Activated CD4-positive, CD25-positive, alpha-beta regulatory T cell treated with anti-CD3 and anti-CD28 coated beads, Interleukin-2, amount 50 U/mL, for 16 hours (primary cell): ENCODE measurements at places on chromosomes 11 and 22.

DNA sequence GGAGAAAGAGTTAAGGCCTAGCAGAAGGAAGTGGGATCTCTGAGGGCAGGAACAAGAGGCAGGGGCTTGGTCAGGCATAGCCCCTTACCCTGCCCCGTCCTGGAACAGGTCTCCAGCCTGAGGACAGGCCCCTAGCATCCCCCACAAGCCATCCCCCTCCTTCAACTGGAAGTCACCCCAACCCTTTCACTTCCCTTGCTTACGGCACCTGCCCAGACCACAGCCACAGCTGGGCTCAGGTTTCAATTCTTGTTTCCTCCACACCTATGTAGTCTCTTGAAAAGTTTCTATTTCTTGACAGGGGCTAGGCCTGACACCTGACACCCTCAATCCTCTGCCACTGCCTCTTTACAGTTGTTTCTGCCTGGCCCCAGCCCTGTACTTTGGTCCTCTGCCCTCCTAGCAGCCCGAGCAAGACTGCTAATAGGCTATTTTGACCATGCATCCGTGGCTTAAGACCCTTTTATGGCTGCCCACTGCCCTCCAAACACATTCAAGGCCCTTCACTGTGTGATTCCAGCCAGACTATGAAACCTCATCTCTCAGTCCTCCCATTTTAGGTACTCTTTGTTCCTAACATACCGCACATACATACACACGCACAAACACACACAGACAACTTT, 10.9 kb upstream of the FCHSD2 start:
- no peak for DNase-seq

DNA sequence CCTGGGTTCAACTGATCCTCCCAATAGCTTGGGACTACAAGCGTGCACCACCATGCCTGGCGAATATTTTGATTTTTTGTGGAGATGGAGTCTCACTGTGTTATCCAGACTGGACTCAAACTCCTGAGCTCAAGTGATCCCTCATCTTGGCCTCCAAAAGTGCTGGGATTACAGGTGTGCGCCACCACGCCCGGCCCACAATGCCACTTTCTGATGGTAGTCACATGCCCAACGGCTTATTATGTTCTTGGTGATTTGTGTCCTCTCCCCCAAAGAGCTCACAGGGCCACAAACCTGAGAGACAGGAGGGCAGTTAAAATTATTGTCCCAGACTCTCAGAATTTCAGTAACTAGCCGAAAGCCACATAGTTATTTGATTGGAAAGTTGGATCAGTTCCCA, 9.6 kb downstream of the GRIK4 start:
- no peak for DNase-seq

DNA sequence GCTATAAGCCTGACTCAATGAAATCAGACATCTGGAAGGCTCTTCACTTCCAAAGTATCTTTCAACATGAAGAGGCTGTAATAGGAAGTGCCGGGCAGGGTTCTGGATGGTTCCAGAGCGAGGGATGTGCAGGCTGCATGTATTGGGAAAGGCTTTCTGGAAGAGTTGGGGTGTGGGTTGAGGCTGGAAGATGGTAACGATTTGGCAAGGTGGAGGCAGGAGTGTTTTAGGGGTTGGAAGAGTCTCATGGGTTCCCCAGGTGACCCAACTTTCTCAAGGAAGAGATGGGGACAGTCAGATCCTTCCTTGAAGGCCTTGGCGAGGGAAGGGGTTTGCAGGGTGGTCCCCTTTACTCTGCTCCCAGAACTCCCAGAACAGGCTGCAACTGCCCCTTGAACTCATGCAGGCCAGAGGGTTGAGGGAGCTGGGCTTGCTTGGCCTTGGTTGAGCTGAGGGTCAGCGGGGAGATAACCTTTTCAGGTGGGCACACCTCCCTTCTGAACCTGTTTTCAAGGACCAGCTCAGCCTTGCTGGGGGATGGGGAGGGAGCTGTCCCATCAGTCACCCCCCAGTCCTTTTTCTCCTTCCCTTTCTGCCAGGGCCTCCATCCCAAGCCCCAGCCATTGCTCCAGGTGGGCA, 9.4 kb upstream of the POU2F3 start:
- no peak for DNase-seq

- no peak for DNase-seq
Measured at GRCh38 chr22:37164505-37164887, 14.8 kb upstream of the IL2RB start.

- DNase-seq = no peak
Measured at GRCh38 chr11:128872594-128872993, 5.5 kb upstream of the KCNJ1 start.

DNA sequence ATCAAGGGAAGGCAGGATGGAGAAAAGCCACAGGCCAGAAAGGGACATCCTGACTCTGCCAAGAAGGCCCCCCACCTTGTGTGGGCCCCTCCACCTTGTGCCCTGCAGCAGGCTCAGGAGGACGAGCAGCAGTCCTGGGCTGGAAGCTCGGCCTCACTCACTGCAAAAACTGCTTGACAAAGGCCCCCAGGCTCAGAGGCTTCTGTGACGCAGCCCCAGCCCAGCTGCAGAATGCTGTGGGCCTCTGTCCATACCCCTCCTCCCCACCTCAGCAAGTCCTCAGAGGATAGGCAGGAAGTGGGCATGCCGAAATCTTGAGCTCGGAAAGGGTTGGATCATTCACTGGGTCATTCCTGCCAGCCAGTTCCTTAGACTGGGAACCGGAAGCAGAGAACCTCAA, 61.9 kb downstream of the NRXN2 start:
- DNase-seq = no peak

DNA sequence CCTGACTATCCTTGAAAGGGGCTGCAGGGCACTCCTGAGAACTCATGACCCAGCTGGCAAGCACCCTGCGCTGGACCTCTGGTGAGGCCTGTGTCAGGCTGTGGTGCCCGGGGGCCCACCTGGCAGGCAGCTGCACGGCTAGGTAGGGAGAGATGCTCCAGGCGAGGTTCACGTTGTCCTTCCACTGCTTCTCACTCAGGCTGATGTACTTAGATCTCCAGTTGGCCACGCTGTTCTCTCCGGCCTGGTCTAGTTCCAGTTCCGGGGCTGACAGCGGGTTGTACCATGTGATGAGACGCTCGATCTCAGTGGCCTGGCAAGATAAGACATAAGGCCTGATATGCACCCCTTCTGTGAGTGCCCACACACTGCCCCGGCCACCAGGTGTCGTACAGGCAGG, 44.7 kb upstream of the SERPIND1 start:
- no peak for DNase-seq

DNA sequence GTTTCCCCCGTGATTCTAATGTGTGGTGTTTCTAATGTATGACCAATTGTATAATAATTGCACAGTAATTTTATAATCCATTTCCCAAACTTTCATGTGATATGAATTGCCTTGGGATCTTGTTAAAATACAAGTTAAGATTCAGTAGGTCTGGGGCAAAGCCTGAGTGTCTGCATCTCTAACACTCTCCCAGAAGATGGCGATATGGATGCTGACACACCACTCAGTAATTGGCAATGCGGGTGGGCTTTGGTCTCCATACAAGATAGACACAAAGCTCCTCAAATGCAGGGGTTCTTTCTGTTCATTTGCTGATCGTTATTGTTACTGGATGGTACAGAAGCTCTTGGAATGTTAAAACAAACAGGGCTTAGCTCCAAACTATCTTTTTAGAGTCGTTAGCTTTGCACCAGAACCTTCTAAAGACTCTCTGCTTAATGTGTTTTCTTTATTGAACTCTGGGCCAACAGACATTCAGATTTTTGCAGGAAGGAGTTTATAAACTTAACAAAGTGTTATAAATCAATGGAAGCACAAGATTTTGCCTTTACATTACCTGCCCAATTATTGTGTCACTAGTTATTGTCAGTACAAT, 45.4 kb upstream of the ANO3 start:
- DNase-seq = no peak

DNA sequence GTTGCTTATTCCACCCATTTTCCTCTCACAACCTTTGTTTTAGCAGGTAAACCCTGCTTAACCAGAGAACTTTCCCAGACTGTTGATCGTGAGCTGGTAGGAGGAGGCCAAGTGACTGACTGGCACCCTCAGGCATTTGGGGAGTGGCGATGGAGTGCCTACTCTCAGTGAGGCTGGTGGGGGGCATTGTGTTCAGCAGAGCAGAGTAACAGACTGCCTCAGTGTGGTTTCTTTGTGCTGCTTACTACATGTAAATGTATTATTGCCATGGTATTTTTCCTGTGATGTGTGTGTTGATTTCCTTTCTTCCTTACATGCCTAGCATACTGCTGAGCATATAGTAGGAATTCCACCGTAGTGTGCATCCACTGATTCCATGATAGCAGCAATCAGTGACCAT, 2.6 kb downstream of the MARK2 start:
- no peak for DNase-seq

DNA sequence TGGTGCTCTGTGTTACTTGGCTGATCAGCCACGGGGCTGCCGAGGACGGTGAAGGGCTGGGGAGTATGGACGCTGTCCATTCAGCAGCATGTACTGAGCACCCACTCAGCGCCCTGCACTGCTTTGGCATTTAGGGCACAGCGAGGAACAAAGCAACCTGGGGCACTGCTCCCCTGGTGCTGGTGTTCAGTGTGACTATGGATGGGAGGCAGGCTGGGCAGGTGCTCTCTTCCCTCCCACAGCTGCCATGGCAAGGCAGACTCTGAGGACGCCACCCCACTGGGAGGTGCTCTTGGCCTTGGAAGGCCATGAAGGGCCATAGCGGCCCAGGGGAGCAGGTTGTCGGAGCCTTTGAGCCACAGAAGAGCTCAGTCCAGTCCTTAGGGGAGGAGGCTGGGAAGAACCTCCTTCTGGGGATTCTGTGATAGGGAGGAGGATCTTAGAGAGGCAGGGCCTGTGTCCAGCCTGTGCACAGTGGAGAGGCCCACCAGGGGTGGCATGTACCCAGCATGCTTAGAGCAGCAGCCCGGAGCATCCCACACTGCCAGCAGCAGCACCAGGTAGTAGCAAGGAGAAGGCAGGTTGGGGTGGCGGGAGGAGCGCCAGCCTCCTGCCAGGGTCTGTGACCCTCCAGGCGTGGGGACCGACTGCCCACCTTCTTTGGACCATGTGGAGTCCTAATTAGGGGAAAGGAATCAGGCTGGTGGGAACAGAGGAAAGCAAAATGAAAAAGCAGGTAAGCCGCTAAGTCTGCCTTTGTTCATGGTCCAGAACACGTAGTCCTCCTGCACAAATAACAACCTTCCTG, 141.8 kb downstream of the MPPED1 start:
- DNase-seq = no peak
